ENCODE measurements at places on chromosomes 12 and 14.

- peak; percentile 11 for DNase-seq
These were observed 2.0 kb downstream of the WNT5B start for GRCh38 chr12:1630827-1631591.

DNA sequence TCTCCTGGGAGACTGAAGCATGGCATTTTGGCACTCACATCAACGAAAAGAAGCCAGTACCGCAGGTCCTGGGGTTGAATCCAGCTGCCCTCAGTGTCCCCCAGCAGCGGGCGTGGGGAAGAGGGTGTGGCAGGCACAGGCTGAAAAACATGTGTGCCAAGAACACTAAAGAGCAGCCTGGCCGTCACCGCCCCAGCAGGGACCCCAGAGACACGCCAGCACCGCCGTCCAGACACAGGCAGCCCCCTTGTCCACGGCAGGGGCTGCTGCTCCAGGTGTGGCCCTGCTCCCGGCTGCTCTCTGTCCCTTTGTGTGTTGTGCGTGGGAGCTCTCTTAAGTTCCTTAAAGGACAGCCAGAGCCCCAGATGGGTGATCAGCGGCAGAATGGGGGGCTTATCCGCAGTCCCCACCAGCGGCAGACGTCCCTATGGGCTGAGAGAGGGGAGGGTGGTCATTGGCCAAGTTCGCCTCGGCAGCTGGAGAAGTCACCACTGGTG lies 556 bp downstream of the PHETA1 start:
- peak; percentile 14 for DNase-seq

DNA sequence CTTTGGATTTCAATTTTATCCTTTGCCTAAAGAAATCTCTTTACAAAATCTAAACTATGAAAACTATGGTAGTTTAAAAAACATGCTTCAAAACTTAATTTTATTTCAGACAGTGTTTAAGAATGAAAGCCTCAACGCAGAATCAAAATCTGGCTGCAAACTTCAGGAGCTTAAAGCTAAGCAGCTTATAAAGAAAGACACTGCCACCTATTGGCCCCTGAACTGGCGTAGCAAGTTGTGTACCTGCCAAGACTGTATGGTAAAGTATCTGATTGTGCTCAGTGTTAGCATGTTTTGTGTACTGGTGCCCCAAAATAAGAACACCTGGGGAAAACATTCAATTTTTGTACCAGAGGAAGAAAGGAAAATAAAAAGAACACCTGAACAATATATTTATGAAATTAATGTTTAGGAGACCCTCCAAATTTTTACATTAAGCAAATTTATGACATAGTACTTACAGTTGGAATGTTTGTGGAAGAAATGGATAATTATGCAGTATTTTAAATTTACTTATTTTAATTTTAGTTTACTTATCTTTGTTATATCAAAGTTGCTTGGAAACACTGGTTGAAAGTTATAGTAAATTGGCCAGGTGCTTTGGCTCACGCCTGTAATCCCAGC lies 12.2 kb downstream of the UBR7 start:
- DNase-seq = no peak

- DNase-seq = no peak
These were observed 7.6 kb downstream of the PIWIL1 start for GRCh38 chr12:130345292-130345691.

DNA sequence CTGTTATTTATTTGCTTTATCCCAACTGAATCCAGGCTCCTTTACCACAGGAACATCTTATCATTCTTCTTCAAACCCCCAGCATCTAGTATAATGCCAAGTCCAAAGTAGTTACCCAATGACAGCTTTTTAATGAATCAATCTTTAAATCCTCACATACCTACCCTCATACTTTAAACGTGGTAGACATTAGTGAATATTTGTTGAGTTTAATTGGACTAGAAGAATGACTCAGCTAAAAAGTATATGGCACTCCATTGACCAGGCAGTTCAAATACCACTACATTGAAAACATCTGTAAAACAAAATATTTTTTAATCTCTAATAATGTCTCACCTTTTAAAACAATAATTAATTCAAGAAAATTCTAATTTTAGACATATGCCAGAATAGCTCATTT lies 98.1 kb downstream of the ZFC3H1 start:
- no peak for DNase-seq

- no peak for DNase-seq
These were observed 20.8 kb downstream of the TPCN1 start for GRCh38 chr12:113242026-113242418.

- DNase-seq = no peak
These were observed 294.1 kb downstream of the SEC23A start for GRCh38 chr14:38808734-38809455.

- DNase-seq = no peak
These were observed 11.5 kb downstream of the GTF2A1 start for GRCh38 chr14:81209167-81209836.

DNA sequence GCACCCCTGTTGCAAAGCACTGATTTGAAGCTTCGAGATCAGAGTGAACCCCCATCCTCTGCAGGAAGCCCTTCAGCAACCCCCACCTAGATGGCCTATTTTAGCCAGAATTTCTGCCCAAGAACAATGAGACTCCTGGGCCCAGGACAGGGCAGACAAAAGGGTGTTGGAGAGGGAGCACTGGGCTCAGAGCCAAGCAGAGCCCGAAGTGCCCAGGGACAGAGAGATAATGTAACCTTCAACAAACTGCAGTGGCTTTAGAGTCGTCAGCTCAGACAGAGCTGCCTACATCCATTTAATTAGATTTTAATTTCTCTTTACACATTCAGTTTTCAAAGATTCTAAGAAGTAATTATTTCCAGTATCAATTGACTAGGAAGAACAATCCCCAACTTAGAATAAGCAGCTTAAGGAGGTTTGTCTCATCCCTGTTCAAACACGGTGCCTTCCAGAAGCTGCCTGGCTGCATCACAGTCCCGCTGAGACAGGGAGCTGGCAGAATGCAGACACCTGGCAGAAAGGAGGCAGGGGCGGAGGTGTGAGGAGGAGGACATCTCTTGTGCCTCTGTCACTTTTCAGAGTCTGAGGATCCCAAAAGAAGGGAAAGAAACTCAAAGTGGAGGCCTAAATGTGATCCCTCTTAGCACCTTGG lies 504.9 kb upstream of the CCDC196 start:
- DNase-seq = no peak

GRCh38 chr14:32421781-32422180 lies 92.7 kb downstream of the AKAP6 start:
- DNase-seq = no peak

- peak; percentile 75 for DNase-seq
These were observed 117.2 kb downstream of the GRIN2B start for GRCh38 chr12:13864081-13864673.

DNA sequence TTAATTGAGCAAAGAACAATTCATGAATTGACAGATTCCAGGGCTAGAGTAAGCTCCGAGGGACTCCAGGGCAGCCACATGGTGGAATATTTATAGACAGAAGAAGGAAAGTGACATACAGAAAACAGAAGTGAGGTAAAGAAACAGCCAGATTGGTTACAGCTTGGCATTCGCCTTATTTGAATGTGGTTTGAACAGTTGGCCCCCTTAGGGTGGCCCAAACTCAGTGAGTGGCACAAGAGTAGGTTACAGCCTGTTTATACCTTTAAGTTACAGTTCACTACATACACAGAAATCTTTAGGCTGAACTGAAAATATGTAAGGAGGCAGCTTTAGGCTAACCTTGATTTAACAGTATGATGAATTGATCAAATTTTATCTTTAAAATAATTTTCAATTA lies 174.5 kb upstream of the CNOT2 start:
- no peak for DNase-seq

- no peak for DNase-seq
These were observed 122.3 kb downstream of the PTPRR start for GRCh38 chr12:70798016-70798783.

GRCh38 chr12:70831543-70831942 lies 89.0 kb downstream of the PTPRR start:
- no peak for DNase-seq

GRCh38 chr14:76829650-76830421 lies 3.6 kb downstream of the LRRC74A start:
- DNase-seq = peak; percentile 45

DNA sequence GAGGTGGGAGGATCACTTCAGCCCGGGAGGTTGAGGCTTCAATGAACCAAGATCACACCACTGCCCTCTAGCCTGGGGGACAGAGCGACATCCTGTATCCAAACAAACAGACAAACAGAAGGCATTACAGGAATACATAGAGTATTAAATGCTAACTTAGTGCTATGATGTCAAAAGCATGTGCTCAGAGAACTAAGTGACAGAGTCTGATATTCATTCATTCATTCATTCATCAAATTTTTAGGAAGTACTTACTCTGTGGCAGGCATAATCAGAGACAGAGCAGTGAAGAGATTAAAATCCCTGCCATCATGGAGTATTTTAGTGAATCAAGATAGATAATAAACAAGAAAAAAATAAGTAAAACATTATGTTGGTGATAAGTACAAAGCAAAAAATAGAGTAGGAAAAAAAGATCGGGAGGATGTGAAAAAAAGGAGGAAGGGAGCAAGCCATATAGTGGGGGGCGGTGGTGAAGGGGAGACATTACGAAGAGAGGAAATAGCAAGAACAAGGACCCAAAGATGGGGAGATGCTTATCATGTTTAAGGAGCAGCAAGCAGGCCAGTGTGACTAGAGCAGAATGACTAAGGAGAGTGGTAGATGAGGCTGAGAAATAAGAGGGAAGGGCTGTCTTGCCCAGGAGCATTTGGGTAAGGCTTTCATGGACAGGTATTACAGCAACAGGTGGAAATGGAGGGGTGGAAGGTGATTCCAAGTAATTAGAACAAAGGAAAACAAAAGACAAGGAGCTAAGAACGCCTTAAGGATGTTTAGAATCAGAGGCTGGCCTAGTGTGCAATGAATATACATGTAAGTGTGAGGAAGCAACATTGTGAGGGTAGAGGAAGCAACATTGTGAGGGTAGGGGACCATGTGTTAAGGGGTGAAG lies 2.8 kb downstream of the MAP4K5 start:
- no peak for DNase-seq

DNA sequence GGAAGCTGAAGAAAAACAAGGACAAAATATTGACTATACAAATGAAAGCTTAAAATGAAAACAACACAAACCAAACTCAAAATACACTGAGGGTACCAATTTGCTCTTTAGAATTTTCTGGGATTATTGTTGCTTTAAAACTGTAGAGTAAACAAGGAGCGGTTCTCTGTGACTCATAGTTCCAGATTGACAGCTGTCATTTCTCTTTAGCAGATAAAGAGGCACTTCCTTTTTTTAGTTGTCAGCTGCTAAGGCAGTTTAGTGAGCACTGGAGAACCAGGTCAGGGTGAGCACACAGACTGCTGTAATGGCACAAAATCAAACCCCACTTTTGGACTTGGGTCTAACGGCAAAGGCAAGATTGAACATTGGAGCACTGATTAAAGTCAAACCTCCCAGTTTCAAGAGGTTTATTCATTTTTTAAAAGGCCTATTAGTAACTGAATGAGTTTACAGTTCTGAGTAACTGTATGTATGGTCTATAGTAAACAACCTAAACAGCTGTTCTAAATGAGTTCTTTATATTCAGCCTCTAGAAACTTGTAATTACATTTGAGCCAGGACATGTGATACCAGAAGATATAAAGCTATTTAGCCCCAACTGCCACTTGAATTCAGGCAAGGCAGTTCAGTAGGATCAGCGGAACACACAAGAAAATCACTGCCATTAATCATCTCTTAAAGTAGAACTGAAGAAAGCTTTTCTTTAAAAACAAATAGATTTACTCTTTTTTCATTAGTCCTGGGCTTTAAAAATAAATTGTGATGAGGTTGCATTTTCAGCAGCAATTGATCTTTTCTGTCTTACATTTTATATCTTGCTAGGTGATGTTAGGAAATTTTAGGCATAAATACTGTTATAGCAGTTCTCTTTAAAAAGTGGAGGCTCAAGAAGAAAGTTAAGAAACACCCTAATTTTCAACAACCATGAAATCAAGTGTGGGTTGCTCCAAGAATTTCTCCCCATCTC lies 71.7 kb upstream of the PRICKLE1 start:
- no peak for DNase-seq

Data from neural crest cell (in vitro differentiated cells).